Activated B cell treated with CpG ODN at 0.5 μM for 24 hours (primary cell): ENCODE measurements at places on chromosomes 7 and 10. TPM values are rescaled to one million over a fixed set of nuclear protein-coding genes. Genes with fewer than 3 reads are reported as not detected.

The CXCL12 gene
- not detected in 2 replicates for total RNA-seq

The POT1 gene
- total RNA-seq = 23.4 and 26.8 TPM in 2 replicates

DNA sequence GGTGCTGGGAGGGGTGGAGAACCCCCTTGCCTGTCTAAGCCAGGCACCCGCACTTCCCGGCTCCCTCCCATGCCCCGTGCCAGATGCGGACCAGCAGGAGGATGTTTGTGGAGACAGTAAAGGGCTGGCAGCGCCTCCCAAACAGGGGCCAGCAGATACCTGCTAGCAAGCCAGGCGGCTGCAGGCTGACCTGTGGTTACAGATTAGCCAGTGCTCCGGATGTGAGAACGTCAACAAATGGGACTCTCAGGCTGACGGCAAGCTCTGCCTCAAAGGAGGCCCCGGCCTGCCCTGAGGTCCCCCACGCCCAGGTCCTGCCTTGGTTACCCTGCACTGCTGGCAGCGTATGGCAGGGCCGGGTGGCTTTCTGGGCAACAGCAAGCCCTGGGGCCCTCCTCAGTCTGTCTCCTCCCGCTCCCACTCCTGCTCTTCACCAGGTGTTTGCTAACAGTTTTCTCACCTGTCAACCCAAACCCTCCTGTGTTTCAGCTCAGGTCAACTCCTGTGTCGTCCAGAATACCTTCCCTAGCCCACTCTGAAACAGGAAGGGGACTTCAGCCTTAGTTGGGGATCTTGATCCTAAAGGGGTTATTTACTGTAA lies 85.4 kb downstream of the NEURL1 start:
- no peak for DNase-seq

DNA sequence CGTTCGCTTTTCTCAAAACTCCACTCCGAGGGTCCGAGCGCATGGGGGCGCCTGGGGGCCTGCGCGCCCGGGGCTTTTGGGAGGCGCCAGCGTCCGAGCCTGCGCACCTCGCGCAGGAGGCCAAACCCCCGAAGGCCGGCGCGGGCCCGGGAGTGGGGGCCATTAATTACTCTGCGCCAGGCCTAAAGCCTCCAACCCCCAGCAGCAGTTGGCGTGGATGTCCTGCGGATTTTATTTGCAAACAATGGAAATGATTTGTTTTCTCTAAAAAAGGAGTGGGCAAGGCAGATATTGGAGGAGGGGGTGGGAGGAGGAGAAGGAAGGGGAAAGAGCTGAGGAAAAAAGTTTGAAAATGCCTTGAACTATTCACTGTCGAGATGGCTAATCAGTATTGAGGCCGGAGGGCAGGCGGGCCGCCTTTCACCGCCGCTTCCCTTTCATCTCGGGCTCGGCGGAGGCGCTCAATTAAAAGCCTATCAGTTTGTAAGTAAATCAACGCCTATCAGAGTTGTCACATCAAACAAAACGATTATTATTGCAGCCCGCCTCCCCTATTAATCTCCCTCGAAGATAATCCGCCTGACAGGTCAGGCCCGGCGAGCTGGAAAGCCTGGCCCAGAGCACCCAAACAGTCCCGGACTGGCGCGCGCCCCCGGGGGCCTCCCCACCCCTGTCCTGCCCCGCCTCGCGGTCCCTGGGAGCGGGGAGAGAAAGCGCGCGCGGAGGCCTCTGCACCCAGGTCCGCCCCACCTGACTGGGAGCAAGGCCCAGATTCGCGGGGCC lies 3.4 kb upstream of the ZNF503 start:
- no peak for DNase-seq

The GFRA1 gene
- not detected in 2 replicates for total RNA-seq

The CCDC126 gene
- 13.7 and 15.7 TPM in 2 replicates for total RNA-seq

The MXI1 gene
- 8.2 and 8.5 TPM in 2 replicates for total RNA-seq

The UPK3B gene
- total RNA-seq = 3.2 and 3.4 TPM in 2 replicates

DNA sequence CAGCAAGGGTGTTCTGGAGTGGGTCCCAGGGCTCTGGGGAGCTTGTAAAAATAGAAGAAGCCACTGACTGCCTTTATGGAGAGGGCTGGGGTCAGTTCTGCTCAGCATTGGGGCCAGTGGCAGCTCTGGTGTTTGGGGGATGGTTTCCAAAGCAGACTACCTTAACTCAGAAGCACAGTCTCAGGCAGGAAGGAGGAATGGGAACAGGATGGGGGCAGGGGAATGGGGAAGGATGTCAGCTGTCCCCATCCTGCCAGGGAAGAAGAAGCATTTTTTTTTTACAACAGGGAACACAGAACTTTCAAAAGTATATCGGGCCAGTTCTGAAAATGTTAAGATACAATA lies 28.8 kb downstream of the TSPAN15 start:
- DNase-seq = no peak

GRCh38 chr7:12690041-12690878 lies 2.8 kb downstream of the ARL4A start:
- DNase-seq = no peak

The ERCC6 gene
- total RNA-seq = 37.4 and 46.2 TPM in 2 replicates

DNA sequence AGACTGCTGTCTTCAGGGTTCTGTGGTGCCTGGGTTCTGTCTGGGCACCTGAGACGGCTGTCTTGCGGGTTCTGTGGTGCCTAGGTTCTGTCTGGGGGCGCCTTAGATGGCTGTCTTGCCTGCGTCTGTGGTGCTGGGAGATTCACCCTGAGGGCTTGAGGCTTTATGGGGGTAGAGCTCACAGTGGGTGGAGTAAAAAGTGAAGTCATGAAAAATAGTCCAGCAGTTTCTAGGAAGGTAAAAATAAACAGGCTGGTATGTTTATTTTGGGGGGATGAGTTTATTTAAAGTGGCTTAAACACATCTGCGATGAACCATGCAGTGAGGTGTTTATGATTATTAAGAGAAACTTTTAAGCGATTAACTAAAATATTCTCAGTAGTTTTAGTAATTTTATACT lies 64.2 kb downstream of the NKX6-2 start:
- DNase-seq = no peak

GRCh38 chr10:88322324-88323063 lies 260.6 kb downstream of the RNLS start:
- no peak for DNase-seq

The SPAM1 gene
- total RNA-seq = not detected in 2 replicates

The PRR15 gene
- not detected in 2 replicates for total RNA-seq

The HTR7 gene
- not detected in 2 replicates for total RNA-seq

DNA sequence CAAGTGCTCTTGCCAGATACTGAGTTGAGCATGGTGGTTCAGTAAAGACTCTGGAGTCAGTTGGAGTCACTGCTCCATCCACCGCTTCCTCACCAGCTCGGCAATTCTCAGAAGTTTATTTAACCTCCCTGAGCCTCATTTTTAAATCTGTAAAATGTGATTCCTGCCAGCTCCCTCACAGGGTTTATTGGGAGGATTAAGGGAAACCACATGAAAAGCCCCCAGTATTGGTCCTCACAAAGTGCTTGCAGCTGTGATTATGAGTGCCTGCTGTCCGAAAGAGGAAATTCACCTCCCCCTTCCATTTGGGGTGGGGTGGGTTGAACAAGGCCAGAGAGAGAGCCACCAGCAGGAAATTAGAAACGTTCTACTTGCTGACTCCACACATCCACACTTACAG lies 99.0 kb downstream of the AOAH start:
- no peak for DNase-seq

- DNase-seq = no peak
Observed at GRCh38 chr10:132301371-132302330, 6.1 kb downstream of the STK32C start.

The PON2 gene
- total RNA-seq = 5.0 and 9.2 TPM in 2 replicates

The OR6V1 gene
- total RNA-seq = not detected in 2 replicates

The MMD2 gene
- total RNA-seq = not detected in 2 replicates

GRCh38 chr10:133159950-133160825 lies at the start of gene KNDC1:
KNDC1 (plus strand) TSS chr10:133160219; CDS start chr10:133160468, 249 bp downstream.
- no peak for DNase-seq

The LRIT1 gene
- total RNA-seq = not detected in 2 replicates

DNA sequence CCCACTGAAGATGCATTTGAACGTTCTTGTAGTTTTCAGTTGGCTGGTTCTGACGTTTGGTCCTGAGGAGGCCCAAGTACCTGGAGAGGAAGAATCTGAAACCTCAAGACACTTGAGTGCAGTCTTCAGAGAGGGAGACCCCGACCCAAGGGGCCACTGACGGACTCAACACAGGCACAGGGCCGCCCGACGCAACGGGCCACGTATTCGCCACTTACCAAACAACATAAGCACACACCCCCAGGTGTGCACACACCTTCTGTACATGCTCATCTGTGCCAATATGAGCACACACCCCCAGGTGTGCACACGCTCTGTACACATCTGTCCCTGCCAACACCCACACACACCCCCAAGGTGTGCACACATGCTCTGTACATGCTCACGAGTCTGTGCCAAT lies 68.5 kb downstream of the DIP2C start:
- DNase-seq = no peak

DNA sequence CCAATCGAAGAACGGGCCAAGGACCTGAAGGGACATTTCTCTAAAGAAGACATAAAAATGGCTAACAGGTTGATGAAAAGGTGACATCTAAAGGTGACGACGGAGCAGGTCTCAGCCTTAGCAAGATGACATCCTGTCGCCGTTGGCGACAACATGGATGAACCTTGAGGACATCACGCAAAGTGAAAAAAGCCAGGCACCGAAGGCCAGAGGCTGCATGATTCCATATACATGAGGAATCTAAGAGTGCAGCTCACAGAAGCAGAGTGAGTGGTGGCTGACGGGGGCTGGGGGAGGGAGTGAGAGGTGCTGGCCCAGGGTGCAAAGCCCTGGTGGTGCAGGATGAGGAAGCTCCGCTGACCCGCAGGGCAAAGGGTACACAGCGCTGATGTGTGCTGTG lies 34.1 kb upstream of the NKX6-2 start:
- DNase-seq = no peak

DNA sequence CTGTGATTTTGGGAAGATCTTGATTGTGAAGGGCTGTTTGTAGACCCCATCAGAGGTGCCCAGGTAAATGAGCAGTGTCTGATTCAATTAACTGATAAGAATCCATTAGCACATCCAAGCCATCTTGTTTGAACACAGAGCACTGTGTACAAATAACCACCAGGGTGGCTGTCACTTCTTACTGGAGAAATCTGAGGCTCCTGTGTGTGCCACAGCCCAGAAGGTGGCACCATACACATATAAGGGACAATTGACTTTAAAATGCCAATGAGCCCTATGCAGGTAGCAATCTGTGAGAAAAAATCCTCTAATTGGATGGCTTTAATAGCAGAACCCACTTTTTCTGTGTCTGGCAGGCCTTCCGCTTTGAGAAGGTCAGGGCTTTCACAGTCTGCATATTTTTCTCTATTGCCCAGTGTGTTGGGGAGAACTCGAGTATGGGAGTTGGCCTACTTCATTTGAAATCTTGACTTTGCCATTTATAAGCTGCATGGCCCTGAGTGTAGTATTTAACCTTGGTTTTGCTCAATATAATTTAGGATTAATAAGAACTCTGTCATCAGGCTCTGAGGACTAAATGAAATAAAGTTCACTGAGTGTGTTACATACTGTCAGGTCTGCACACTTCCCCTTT lies 517.4 kb downstream of the CCSER2 start:
- no peak for DNase-seq

The PTPRZ1 gene
- not detected in 2 replicates for total RNA-seq

DNA sequence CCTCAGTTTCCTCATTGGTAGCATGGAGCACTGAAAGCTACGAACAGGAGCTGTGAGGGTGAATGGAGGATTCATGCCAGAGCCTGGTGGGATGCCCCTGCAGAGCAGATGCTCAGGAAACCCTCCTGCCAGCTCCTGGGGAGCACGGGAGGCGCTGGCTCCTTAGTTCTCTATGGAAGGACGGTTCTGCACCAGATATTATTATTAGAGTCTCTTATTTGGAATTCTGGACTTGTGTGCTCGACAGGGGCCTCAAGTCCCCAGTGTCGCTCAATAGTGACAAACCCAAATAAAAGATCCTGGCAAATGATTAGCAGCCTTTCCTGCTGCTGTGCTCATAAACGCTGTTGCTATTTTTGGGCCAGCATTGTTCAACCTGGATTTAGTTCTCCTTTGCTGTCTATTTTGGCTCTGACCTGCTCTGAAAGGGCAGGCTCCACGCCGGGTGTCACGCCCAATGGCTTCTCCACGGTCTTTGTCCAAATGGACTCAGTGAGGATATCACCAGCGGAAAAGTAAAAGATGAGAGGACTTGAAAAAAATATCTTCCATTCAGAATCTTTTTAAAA lies 23.0 kb upstream of the KLF6 start:
- DNase-seq = no peak

DNA sequence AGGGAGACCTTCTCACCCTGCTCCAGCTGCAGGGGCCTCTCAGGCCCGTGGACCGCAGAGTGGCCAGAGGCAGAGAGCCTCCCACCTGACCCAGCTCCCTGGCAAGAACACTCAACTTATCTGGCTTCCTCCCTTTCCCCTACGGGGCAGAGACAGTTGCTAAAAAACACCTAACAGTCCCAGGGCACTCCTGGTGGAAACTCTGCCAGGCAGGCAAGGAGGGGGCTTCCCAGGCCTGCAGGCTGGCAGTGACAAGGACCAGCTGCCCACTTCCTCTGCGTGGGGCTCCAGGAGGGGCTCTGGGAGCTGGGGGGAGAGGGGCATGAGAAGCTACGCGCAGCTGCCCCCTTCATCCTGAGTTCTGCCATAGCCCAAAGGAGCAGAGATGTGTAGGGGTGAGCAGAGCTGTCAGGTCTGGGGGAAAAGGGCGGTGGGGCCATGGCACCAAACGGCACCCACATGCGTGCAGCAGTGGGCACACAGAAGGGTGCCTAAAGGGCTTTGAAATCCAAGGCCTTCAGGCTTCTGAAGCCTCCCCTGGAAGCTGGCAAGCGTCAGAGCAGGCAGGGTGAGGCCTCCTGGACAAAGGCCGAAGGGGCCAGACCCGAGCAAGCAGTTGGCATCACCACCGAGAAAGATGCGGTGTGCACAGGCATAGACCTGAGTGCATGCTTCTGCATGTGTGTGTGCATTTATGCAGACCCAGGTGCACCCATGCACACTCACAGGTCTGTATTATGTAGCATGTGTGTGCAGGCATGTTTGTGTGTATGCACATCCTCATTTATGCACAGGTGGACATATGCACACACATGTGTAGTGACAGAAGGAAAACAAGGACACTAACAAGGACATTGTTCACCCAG lies 14.4 kb downstream of the SPOCK2 start:
- DNase-seq = no peak

DNA sequence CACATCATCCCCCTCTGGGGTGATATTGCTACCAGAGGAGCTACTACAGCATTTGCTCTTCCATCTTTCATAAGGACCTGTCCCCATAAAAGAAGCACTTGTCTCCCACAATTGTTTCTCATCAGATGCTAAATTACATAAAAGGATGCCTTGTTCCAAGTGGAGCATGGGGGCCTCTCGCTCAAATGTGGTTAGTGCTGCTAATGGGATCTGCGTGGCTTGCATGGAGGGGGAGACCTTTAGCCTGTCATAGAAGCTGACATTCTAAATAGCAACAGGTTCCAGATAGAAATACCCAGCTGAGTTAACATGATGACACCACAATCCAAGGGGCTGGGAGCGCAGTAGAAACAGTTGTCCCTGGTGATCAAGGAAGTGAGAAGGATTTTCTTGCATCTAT lies 257.9 kb downstream of the SFMBT2 start:
- DNase-seq = no peak

GRCh38 chr10:94430701-94431100 lies 28.4 kb downstream of the TBC1D12 start:
- no peak for DNase-seq
